GM12891 (cell line): ENCODE measurements at places on chromosomes 6 and 20.

DNA sequence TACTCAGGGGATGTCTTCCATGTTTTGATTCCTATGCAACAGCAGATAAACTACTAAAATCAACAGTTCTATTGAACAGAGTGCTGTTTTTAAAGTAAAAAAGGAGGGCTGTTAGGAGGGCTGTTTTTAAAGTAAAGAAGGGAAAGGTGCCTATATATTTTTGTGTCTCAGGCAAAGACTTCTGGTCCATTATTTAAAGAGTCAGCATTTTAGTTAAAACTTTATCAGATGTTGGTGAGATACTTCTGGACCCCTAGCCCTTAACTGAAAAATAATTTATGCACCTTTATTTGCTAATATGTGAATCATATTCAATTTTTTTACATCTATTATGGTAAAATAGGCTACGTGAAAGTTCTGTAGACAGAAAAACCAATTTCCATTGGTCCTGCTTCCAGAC lies 144.8 kb downstream of the MOXD1 start:
- no peak for DNase-seq

GRCh38 chr20:7712661-7713060 lies 227.6 kb downstream of the HAO1 start:
- DNase-seq = no peak

DNA sequence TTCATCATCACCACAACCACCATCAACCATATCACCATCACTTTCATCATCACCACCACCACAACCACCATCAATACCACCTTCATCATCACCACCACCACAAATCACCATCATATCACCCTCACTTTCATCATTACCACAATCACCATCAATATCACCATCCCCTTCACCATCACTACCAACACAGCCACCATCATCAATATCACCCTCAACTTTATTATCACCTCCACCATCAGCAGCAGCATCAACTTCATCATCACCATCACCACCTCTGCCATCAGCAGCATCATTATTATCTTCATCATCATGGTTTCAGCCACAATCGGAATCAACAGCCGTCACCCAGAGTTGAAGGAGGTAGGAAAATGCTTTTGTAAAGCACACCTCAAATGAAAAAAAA lies 225.7 kb upstream of the SULF2 start:
- DNase-seq = no peak

GRCh38 chr6:80434691-80435350 lies 328.4 kb downstream of the BCKDHB start:
- no peak for DNase-seq

GRCh38 chr6:51062166-51062722 lies 243.6 kb downstream of the TFAP2B start:
- no peak for DNase-seq

DNA sequence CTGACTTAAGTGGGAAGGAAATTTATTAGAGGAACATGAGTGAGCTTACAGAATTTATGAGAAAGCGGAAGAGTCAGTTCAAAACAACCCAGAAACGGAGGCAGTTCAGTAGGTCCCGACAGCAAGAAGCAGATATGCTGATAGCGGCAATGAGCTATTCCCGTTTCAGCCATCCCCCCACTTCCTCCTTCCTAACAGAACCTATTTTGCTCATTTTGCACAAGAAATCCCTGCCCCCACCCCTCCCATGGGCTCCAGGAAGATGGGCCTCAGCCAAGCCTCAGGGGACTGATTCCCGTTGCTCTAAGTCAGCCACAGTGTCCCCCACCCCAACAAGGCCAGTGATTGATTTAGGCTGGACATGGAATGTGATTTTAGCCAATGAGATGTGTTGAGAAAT lies 157.5 kb downstream of the CEBPB start:
- no peak for DNase-seq

GRCh38 chr6:24009319-24009718 lies 116.7 kb upstream of the NRSN1 start:
- DNase-seq = no peak
